ENCODE measurements at places on chromosomes 1 and 21.
A peak's percentile ranks its signal among the peaks of the same experiment; 100 is the strongest.

DNA sequence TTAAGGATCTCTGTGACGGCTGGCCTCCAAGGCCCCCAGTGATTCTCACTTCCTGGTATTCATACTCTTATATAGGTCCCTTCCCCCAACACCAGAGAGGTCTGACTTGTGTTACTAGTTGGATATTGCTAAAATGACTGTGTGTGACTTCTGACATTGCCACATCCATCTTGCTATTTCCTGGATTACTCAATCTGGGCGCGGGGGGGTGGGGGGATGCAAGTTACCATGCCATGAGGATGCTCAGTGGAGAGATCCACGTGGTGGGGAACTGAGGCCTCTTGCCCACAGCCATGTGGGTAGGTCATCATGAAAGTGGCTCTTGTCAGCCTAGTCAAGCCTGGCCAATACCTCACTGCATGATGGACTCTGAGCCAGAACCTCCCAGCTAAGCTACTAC lies 117.0 kb downstream of the UBE2U start:
- no peak for DNase-seq

GRCh38 chr1:200337410-200337809 lies 72.4 kb downstream of the ZNF281 start:
- no peak for DNase-seq

- DNase-seq: no peak
Observed at GRCh38 chr1:211334986-211335385, 8.4 kb downstream of the TRAF5 start.

DNA sequence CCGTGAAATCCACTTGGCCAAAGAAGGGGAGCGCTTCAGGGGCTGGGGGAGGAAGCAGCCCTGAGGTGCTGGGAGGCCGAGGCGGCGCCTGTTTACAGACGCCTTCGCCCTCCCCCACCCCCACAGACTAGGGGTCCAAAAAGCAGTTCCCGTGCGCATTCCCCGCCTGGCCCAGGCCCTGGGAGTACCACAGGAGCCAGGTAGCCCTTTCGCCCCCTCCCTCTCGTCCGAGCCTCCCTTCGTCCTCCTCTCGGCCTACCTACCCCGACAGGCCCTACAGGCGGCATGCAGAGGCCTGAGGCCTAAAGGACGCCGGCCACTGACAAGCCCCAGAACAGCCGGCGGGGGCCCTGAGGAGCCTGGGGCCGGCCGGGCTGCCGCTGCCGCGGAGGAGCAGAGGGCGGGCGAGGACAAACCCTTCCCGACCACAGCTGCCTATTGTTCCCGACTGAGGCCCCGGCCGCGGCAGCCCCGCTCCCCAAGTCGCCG lies 522 bp downstream of the RC3H1 start:
- no peak for DNase-seq

DNA sequence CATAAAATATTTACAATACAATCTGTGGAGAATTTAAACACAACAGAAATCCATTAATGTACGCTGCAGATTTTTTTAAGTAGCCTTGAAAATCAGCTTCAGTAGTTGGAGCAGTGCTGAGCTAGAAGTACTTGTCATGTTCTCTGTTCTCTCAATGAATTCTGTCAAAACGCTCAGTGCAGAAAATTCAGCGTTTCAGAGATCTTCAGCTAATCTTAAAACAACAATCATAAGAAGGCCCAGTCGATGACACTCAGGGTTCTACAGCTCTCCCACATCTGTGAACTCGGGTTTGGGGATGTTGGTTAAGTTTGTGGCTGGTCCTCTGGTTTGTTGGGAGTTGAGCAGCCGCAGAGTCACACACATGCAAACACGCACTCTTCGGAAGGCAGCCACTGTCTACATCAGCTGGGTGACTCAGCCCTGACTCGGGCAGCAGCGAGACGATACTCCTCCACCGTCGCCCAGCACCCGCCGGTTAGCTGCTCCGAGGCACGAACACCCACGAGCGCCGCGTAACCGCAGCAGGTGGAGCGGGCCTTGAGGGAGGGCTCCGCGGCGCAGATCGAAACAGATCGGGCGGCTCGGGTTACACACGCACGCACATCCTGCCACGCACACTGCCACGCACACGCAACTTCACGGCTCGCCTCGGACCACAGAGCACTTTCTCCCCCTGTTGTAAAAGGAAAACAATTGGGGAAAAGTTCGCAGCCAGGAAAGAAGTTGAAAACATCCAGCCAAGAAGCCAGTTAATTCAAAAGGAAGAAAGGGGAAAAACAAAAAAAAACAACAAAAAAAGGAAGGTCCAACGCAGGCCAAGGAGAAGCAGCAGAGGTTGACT lies 161.2 kb downstream of the RUNX1 start:
- peak; percentile 73 for DNase-seq

Data from activated CD8-positive, alpha-beta memory T cell treated with anti-CD3 and anti-CD28 coated beads for 1 hour (primary cell).